Lower leg skin (tissue), 4 donors: ENCODE measurements at places on chromosomes 3 and 15.

- no peak for DNase-seq
These were observed 17.6 kb upstream of the CYP11A1 start for GRCh38 chr15:74384881-74385643.

DNA sequence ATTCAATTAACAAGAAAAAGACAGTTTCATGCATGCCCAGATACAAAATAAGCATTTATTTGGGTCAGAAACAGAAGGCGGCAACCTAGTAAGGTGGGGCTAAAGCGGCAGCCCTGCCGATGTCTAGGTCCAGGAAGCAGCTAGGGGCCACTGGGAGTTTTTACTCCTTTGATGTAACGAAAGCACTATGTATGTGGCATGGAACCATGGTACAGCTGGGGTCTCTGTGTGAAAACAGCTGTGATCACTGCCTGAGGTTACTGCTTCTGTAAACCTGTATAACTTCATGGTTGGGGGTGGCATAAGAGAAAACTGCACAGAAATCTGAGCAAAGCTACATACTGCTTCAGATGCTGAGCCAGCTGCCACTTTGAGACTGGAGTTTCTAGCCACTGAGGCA, 119.5 kb downstream of the ZNF280D start:
- no peak for DNase-seq

- DNase-seq, result no peak
These were observed 65.3 kb downstream of the CPN2 start for GRCh38 chr3:194285850-194286197.

DNA sequence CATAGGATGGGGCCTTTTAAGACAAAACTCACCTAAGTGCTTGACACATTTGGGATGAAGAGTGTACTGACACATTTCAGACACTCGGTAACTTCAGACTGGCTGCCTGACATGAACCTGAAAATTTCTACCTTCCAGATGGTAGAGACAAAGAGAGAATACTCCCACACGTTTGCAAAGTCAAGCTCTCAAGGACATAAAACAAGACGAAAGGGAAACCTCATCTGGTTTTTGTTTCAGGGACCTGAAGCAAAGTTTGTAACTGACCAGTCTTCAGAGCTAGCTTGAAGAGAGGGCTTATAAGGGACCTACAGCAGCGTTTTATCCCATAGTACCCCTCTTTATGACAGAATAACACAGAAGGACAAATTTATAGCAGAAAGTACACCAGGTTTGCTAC, 41.9 kb downstream of the ZNF621 start:
- no peak for DNase-seq

DNA sequence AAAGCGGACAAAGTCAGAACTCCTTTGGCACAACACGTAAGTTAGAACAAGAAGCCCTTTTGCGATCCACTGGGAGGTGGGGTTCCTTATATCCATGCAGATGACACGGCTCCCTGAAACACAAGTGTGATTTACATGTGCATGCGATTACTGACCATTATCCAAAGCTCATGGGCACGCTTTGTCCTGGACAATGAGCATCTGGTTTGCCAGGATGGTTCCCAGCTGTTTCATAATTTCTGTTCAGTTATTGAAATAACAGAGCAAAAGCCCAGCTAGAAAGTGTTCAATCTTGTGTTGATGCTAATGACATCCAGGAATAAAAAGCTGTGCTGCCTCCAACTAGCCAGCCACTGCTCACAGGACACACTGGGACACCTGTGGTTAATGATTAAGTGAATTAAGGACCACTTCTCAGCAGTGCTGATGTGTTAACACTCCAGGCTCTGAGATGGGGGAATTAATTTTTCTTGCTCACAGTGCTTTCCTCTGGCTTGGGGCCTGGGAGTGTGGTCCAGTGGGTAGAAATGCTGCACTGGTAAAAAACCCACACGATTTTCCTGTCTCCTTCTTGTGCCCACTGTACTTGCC, 123.1 kb upstream of the SLC2A2 start:
- DNase-seq, result no peak

DNA sequence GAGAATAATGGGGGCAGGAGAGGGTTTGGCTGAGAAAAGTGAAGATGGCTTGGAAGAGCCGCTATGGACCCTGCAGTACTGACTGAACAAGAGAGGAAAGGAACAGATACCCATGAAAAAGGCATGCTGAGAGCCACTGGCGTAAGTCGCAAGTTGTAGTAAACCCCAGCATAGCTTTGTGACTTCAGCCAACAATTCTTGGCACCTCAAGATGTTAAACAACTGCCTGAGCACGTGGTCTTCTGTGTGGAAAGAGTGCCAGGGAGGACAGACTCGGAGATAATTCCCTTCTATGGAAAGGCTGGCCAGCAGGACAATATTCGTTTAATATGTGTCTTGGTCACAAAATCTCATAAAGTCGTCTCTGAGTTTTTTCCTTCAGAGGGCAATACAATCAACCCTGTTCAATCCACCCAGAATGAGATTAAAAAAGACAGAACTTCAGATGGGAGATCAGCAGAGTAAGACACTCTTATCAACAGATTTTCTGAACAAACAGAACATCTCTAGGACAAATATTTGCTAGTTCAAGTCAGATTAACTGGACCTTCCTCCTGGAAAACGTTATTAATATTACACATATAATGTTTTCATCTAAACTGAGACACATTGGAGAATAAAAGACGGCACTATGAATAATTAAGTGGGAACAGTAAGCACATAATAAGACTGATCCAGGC, 49.2 kb downstream of the NEK10 start:
- no peak for DNase-seq

GRCh38 chr3:165254812-165255211, 58.6 kb upstream of the SLITRK3 start:
- no peak for DNase-seq

GRCh38 chr15:38696109-38696727, 131.6 kb upstream of the RASGRP1 start:
- DNase-seq, result no peak

DNA sequence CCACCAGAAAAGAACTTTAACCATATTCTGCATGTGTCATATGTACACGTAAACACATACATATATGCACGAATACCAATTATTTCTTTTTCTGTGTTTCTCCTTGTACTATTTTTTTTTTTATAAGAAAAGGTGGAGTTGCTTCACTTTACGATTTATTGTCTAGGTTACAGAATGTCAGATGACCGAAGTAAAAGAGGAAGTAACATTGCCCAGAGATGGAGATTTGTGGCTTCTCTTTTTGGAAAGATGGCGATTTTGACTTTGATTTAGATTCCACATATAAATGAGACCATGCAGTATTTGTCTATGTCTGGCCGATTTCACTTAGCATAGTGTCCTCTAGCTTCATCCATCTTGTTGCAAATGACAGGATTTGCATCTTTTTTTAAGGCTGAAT, 293.1 kb downstream of the SV2B start:
- no peak for DNase-seq

DNA sequence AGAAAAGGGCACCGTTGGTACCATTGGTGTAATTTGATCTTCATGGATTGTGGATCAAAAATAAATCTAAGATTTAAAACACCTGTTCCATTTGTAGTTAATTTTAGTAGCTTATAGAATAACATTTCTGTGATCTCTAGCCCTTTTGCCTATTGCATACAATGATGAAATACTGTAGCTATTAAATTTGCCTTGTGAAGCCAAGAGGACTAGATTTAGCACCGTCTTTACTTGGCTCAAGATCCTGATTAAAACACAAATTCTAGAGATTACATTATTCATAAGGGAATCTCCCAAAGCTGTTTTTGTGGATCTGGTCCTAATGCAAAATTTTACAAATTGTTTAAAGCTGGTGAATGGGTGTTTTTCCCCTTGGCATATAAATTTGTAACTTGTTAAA, 8.2 kb downstream of the TBC1D23 start:
- DNase-seq, result no peak

- no peak for DNase-seq
These were observed 98.6 kb downstream of the MESD start for GRCh38 chr15:80891006-80891405.

GRCh38 chr3:197606468-197606867, 50.7 kb upstream of the BDH1 start:
- DNase-seq, result peak; percentile 15

DNA sequence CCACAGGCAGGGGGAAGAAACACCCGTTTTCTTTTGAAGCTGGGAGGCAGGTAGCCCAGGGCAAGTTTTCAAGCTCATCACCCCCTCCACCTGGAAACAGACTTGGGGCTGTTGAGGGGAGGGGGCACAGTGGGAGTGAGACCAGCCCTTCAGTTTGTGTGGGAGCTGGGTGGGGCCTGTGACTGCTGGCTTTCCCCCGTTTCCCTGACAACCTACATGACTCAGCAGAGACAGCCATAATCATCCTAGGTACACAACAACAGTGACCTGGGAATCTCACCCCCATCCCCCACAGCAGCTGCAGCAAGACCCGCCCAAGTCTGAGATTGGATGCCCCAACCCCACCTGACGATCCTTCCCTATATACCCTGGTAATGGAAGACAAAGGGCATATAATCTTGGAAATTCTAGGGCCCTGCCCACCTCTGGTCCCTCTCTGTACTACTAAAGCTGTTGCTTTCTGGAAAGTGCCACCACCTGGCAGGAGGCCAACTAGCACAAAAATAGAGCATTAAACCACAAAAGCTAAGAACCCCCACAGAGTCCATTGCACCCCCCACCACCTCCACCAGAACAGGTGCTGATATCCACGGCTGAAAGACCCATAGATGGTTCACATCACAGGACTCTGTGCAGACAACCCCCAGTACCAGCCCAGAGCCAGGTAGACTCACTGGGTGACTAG, 422.2 kb upstream of the SGO1 start:
- no peak for DNase-seq

DNA sequence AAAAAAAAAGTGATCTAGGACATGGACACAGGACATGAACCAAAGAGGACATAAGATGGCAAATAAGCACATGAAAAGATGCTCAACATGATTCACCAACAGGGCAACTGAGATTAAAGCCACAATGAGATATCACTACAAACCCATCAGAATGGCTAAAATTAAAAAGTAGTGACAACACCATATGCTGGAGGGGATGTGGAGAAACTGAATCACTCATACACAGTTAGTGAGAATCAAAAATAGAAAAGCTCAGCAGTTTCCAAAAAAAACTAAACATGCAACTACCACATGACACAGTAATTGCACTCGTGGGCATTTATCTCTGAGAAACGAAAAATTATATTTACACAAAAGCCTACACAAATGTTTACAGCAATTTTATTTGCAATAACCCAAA, 27.9 kb upstream of the ACKR4 start:
- no peak for DNase-seq

GRCh38 chr3:126959921-126960603, 22.9 kb upstream of the PLXNA1 start:
- peak; percentile 82 for DNase-seq

GRCh38 chr15:66851311-66852063, 149.5 kb downstream of the SMAD6 start:
- DNase-seq, result peak; percentile 77

GRCh38 chr3:36707623-36708409, 56.5 kb downstream of the DCLK3 start:
- DNase-seq, result no peak

DNA sequence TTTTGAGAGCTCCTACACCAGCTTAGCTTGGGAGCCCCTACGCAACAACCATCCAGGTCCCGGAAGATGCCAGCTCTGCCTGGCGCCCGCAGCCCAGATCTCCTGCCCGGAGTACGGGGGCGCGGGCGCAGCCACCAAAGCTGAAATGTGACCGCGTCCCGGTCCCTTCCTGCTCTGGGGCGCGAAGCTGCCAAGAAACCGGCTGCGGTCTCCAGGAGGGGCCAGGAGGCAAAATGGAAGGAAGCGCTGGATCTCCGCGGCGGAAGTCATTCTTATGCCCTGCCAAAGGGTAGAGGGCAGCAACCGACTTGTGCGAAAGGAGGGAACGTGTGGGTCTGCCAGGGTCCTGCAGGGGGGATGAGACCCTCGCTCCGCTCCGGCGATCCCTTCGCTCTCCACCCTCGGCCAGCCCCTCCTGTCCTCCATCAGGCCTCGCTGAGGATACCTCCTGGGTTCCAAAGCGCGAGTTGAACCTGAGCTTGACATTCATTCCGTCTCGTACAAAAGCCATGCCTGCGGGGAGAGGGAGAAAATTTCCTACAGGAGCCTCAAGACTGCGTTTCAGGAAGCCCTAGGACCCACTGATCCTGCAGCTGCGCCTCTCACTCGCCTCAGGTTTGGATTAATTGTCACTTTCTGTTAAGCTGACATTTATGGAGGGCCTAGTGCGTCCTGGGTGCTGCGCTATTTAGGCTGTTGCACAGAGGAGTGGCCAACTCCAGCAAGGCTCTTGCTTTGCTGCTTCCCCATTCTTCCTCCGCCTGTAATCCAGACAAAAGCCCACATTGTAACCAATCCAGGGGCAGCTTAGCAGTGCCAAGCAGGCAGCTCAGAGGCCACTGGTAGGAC, 98.3 kb upstream of the VGLL3 start:
- DNase-seq, result peak; percentile 47

- DNase-seq, result no peak
These were observed 9.9 kb downstream of the B4GALT4 start for GRCh38 chr3:119230745-119231144.

DNA sequence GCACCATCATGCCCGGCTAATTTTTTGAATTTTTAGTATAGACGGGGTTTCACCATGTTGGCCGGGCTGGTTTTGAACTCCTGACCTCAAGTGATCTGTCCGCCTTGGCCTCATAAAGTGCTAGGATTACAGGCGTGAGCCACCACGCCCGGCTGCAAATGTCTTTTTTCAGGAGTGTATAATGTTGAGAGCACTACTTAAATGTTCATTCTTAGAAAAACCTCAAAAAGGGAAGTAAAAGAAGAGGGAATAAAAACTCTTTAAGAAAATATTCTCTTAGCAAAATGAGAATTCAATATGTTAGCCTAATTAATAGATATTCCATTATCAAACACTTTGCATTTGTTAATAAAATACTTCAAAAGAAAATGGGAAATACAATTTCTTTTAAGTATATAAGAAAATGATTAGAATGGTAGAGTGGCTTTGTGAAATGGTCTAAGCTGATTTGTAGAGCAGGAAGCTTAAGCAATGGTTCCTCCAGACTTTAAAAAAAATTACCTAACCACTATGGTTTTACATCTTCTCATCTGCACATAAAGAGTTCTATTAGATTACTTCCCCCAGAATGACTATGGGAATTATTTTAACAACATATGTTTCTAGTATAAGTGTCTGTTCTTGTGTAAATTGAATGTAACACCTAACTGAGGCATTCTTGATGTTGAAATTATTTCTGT, 226.7 kb upstream of the ALCAM start:
- no peak for DNase-seq

GRCh38 chr3:120286465-120286864, 1.4 kb upstream of the GPR156 start:
- no peak for DNase-seq

GRCh38 chr15:95024351-95024750, 793.0 kb downstream of the MCTP2 start:
- DNase-seq, result no peak

DNA sequence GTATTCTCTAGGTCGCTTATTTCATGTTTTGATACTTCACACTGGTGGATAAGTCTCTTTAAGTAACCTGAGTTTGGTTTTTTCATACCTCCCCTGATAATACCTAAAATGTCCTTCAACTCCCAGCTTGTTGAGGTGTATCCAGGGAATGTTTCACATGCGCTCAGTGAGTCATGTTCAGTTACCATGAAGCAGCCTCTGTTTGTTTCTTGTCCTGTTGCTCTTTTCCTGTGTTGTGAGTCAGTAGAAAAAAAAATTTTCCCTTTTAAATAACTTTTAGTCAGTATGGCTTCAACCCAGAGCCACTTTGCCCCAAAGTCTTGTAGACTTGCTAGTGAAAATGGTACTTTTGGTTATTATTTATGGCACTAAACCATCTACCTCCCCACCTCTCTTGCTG, 278.4 kb upstream of the ZPLD1 start:
- DNase-seq, result no peak

GRCh38 chr3:148466143-148466542, 231.6 kb upstream of the AGTR1 start:
- DNase-seq, result no peak
